ENCODE measurements at places on chromosomes 2 and 18. TPM values are rescaled to one million over a fixed set of nuclear protein-coding genes. Genes with fewer than 3 reads are reported as not detected.

- DNase-seq: peak; percentile 70
These were observed 221.7 kb downstream of the PAX3 start for GRCh38 chr2:222076973-222077690.

GRCh38 chr2:102166189-102166845 is 20.5 kb upstream of the IL1RL2 start:
- peak; percentile 26 for DNase-seq

- no peak for DNase-seq
These were observed 36.7 kb downstream of the LMAN2L start for GRCh38 chr2:96703021-96703751.

- DNase-seq: no peak
These were observed 247.2 kb upstream of the EPAS1 start for GRCh38 chr2:46050027-46050426.

DNA sequence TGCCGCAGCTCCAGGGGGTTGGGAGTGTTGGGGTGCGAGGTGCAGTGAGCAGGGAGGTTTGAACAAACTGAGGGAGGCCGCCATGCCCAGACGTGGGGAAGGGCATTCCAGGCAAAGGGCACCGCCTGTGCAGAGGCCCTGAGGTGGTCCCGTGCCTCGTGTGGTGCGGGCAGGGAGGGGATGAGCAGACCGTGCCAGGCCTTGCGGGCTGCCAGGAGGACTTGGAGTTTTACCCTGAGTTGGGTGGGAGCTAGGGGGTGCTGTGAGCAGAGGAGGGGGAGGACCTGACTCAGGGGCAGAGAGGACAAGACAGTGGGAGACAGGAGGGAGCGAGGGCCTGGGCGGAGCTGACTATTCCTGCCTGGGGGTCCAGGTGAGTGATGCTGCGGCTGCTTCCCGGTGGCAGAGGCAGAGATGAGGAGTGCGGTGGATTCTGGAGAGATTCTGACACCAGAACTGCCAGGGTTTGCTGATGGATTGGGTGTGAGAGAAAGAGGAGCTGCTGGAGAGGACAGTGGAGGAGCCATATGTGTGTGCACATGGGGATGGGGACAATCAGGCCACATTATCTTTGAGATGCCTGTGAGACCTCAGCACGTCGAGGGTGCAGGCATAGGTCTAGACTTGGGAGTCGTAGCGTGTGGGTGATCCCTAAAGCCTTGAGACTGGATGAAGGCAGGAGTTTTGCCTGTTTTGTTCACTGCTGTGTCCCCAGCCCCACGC is 23.4 kb downstream of the ZAP70 start:
- DNase-seq: no peak

The THUMPD2 gene
- 15.8 TPM for total RNA-seq

Measured in Daoy (cell line).